ENCODE measurements at places on chromosomes 5 and 9.

DNA sequence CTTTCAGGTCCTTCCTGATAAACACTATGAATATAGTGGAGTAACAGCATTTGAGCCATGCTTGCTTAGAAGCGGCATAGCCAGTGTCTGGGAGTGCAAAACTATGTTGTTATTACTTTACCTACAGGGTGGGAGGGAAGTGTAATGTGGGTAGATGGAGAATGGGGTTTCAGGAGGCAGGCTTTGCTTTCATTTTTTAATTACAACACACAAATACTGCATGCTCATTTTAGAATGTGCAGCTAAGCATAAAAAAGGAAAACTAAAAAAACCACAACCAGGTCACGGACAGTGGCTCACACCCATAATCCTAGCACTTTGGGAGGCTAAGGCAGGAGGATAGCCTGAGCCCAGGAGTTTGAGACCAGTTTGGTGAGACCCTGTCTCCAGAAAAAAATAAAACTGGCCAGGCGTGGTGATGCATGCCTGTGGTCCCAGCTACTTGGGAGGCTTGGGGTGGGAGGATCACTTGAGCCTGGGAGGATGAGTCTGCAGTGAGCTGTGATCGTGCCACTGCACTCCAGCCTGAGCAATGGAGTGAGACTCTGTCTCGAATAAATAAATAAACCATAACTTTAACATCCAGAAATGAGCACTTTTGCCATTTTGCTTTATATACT, 20.2 kb downstream of the HAVCR1 start:
- no peak for DNase-seq

DNA sequence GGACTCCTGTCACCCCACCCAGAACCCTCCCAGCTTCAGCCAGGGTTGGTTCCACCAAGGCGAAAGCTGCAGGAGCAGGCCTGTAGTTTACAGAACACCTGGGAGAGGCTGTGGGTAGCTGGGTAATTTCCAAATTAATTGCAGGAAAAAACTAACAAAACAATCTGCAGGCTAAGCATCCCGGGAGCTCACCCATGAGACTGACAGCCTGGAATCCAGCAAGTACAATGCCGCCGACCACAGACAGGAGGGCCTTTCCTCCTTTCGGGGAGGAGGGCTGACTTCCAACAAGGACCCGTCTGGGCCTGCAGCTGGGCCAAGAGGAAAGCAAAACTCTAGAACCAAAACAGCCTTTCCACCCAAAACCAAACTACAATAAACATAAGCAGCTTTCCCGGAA, 10.3 kb downstream of the FOXE1 start:
- no peak for DNase-seq

DNA sequence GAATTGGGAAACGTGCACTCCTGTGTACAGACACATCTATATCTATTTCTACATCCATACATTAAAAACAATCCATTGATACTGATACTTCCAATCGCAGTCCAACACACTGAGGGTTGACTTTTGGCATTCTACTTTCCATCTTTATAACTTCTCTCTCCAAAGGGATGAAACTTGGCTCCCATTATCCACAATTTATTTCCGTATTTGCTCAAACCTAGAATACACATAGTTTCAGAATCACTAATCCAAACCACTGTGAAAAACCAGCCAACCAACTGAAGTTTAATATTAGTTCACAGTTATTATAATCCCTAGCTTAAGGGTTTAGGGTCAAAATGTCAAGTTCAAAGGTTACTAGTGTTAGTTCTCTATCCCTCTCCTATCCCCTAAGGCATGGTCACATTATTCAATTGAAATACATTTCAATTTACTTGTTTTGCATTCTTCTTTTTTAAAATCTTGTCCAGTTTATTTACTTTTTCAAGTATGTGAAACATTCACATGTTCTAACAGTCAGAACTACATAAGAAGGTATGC, 156.5 kb downstream of the MED27 start:
- no peak for DNase-seq

DNA sequence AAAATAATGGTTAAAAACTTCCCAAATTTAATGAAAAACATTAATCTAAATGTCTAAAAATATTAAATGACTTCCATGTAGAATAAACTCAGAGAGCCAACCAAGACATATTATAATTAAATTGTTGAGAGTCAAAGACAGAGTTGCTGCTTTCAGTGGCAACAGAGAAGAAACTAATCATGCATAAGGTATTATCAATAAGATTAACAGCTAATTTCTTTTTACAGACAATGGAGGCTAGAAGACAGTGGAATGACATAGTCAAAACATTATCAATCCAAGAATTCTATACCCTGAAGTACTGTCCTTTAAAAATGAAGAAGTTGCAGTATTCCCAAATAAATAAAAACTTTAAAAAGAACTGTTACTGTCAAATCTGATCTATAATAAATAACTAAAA, 268.7 kb downstream of the IRX2 start:
- DNase-seq: no peak

DNA sequence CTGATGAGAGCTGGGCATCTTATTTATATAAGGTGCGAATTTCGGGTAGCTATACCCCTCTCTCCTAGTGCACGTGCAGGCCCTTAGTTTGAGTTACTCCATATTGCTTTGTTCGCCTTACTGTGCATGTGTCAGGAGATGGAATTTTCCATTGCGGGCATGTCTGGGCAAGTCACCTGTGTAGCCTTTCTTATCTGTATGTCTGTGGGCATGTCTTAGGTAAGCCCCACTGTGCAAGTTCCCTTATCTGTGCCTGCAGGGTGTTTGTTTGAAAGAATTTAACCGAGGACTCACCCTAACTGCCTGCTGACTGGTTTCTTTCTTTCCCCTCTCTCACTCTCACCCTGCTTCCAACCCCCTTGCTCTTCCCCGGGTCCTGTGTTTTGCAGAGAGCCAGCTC, 140.7 kb upstream of the RANBP3L start:
- no peak for DNase-seq

GRCh38 chr9:104783588-104783987, 19.7 kb downstream of the NIPSNAP3B start:
- no peak for DNase-seq

- DNase-seq: peak; percentile 45
Measured at GRCh38 chr5:96885518-96886338, 9.4 kb downstream of the ERAP2 start.

DNA sequence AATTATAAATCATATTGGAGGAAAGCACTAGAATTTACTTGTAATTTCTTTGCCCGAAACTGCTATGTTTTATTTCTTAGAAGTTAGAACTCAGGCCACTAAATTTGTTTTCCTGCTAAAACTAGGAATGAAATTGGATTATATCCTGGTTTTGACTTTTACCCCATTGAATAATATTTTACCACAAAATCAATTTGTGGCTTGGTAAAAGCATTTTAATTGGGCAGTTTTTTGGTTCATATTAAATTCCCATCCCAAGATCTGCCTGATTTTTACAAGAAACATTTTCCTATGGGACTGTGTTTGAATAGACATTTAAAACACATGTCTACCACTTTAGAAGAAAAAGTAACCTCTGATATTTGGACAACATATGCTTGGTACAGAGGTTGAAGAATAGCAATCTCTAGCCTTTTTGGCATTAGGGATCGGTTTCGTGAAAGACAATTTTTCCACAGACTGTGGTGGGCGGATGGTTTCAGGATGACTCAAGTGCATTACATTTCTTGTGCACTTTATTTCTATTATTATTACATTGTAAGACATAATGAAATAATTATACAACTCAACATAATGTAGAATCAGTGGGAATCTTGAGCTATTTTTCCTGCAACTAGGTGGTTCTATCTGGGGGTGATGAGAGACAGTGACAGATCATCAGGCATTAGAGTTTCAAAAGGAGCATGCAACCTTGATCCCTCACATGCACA, 565.6 kb downstream of the PRR16 start:
- no peak for DNase-seq

- no peak for DNase-seq
Measured at GRCh38 chr5:171450423-171451331, 31.2 kb downstream of the FGF18 start.

DNA sequence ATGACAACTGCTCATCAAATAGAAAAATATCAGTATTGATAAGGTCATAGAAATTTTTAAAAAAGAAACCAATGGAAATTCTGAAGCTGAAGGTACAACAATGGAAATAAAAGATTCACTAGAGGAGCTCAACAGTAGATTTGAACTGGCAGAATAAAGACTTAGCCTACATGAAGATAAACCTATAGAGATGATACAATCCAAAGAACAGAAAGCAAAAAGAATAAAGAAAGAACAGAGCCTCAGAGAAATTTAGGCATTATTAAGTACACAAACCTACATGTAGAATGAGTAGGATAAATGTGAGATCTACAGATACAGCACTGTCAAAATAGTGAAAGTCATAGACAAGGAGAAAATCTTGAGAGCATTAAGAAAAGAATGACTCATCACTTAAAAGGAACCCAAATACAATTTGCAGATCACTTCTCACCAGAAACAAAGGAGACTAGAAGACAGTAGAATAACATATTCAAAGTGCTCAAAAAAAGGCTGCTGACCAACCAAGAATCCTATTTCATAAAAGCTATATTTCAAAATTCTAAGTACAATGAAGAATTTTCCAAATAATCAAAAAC, 47.8 kb upstream of the HTR4 start:
- no peak for DNase-seq

DNA sequence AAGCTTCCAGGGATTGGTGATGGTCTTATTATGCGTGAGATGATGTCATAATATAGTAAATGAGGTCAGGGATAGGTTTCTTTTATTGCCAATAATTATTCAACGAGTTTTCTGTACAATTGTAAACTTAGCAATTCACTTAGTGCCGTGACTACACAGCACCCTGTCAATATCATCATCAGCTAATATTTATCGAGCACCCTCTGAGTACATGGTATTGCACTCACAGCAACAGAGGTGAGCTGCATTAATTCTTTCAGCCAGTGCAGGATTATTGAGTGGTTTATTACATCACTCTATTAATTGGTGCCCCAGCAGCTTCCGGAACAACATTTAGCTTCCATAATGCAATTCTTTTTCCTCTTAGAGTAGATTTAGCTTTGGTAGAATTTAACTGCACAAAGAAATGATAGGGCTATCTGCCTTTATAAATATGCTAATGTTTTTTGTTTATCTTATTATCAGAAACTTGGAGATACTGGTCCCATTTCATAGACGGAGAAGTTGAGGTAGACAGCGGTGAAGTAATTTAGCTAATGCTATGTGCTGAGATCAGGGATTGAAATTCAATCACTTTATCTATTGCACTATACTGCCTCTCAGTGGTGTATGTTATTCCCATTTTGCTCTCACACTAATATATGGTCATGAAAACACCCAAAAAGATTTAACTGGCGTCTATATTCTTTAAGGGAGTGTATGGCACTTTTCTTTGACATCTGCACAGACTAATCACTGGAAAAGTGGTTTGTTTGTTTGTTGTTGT, 726.1 kb upstream of the WWC1 start:
- DNase-seq: no peak

DNA sequence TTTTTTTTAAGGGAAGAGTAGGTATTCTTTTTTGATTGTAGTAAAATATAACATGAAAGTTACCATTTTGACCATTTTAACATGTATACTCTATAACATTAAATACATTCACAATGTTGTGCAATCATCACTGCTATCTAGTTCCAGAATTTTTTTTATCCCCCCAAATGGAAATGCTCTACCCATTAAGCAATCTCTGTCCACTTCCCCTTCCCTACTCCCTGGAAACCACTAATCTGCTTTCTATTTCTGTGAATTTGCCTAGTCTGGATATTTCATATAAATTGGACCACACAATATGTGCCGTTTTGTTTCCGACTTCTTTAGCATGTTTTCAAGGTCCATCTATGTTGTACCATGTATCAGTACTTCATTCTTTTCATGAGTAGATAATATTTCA, 429.5 kb downstream of the TLE1 start:
- DNase-seq: no peak

DNA sequence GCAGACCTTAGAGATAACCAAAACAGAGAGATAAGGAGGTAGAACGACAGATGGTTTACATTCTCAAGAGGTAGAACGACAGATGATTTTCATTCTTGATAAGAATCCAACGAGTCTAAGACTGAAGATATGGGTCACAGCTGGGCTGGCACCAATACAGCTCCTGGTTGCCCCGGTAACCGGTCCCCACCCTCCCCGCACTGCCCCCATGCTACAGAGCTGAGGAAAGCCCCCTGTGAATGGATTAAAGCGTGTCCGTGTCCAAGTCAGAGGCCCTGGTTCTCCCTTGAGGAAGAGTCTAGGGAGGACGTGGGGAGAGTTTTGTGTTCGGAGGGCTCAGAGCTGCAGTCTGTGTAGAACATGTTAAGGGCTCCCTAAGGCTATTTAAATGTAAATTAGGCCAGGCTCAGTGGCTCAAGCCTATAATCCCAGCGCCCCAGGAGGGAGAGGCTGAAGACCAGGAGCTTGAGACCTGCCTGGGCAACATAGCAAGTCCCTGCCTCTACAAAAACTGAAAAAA, 8.1 kb downstream of the IDNK start:
- DNase-seq: no peak

GRCh38 chr5:65305913-65306312, 175.8 kb downstream of the ADAMTS6 start:
- no peak for DNase-seq

DNA sequence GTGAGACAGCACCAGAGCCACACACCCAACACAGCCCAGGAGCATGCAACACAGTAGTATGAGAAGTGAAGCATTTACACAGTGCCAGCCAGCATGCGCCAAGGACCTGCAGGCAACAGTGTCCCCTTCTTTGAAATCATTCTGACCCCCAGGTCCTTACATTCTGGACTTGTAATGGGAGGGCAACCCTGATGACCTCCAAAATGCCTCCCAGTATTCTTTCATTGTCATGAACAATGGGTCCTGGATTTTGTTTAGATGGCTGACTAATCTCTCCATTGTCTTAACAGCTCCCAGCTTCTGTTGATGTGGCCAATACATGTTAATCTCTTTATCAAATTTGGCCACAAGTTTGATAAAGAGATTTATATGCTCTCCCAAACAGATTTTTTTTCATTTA, 417.1 kb downstream of the DMRTA1 start:
- DNase-seq: no peak

DNA sequence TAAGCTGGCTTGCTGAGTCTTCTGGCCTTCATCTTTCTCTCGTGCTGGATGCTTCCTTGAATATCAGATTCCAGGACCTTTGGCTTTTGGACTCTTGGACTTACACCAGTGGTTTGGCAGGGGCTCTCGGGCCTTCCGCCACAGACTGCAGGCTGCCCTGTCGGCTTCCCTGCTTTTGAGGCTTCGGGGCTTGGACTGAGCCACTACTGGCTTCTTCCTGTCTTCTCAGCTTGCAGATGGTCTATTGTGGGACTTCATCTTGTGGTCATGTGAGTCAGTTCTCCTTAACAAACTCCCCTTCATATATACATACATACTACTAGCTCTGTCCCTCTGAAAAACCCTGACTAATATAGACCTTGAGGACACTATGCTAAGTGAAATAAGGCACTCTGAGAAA, 78.3 kb upstream of the SSBP2 start:
- DNase-seq: no peak

GRCh38 chr5:21792748-21793147, 1060.4 kb downstream of the CDH12 start:
- no peak for DNase-seq

GRCh38 chr9:5566054-5566618, 55.8 kb downstream of the PDCD1LG2 start:
- peak; percentile 28 for DNase-seq

GRCh38 chr5:150022158-150022531, 21.6 kb downstream of the HMGXB3 start:
- DNase-seq: no peak

GRCh38 chr9:137136881-137137607, 1.9 kb upstream of the GRIN1 start:
- no peak for DNase-seq

- no peak for DNase-seq
Measured at GRCh38 chr9:79007701-79008483, 563.9 kb upstream of the TLE4 start.

Data from GM20000 (cell line).